ENCODE measurements at places on chromosomes 5 and 9. TPM values are rescaled to one million over a fixed set of nuclear protein-coding genes. Genes with fewer than 3 reads are reported as not detected.

Gene WDR55
- 21.1 TPM for total RNA-seq

Gene FBXW11
- 56.1 TPM for total RNA-seq

Gene ENTPD2
- total RNA-seq: not detected

Gene ZDHHC11
- 0.54 TPM for total RNA-seq

Gene PCDHGA10
- 5.0 TPM for total RNA-seq

Gene GPR151
- not detected for total RNA-seq

Gene KLHL9
- 25.9 TPM for total RNA-seq

Gene ROPN1L
- total RNA-seq: 0.32 TPM

Gene ASS1
- 321 TPM for total RNA-seq

Gene SPOCK1
- total RNA-seq: 123 TPM

Gene TMEM252
- not detected for total RNA-seq

Gene LCN9
- not detected for total RNA-seq

Gene FAM114A2
- total RNA-seq: 47.3 TPM

All from cardiac atrium fibroblast (primary cell).